ENCODE measurements at places on chromosomes 5 and 9.

DNA sequence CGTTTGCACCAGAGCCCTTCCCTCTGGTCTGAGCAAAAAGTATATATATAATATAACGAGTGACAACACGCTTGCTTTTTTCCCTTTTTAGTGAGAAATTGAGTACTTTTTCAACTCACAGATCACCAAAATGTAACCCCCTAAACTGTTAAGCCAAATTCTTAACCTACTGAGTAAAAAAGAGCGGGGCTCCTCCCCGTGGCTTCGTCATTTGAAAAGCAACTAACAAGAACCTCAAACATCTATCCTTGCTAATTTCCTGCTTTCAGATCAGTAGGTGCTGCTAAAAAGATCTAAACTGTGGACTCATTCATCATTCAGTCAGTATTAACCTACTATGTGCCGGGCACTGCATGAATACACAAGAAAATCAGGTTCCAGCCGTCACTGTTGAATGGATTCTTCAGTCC lies 1.0 kb upstream of the PTBP3 start:
- no peak for DNase-seq

- DNase-seq, result peak; percentile 2
Observed at GRCh38 chr9:100700689-100701318, 122.9 kb downstream of the CAVIN4 start.

DNA sequence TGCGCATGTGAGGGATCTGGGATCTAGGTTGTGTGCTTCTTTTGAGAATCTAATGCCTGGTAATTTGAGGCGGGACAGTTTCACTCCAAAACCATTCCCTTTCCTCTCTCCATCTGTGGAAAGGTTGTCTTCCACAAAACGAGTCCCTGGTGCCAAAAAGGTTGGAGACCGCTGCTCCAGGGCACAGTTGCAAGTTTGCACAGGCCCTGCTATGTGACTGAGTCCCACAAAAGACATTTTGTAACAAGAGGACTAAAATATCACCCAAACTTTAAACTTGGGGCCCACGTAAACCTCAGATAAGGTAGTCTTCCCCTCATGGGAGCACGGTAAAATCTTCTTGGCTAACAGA lies 5.8 kb upstream of the ZNF367 start:
- no peak for DNase-seq

- no peak for DNase-seq
Observed at GRCh38 chr9:30774326-30774725, 1610.1 kb upstream of the ACO1 start.

DNA sequence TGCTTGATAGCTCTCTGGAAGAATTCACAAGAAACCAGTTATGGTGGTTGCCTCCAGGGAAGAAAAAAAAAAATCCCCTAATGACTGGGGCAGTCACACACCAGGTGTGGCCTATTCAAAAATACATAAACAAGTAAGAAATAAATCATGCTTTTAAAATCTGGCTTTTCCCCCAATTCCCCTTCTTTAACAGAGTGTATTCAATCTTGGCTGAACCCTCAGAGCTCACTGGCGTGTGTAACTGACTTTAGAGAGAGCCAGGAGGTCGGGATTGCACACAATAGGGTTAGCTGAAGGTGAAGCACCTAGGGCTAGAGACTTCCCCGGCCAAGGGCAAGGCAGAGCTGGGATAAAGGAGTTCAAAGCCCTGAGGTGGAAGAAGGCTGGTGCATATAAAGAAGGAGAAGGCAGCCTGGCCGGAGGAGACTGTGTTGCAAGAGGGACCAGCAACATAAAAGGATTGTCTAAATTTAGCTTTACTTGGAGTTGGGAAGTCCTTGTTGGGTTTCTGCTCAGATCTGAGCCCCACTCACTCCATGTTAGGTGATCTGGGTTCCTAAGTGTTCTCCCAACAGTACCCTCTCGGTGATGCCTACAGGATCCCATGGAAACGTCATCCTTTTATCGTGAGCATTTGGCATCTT lies 19.7 kb downstream of the FNBP1 start:
- DNase-seq, result no peak

GRCh38 chr5:149228618-149229297 lies 42.9 kb upstream of the AFAP1L1 start:
- DNase-seq, result peak; percentile 24

- DNase-seq, result no peak
Observed at GRCh38 chr5:27810458-27810857, 772.1 kb upstream of the CDH9 start.

DNA sequence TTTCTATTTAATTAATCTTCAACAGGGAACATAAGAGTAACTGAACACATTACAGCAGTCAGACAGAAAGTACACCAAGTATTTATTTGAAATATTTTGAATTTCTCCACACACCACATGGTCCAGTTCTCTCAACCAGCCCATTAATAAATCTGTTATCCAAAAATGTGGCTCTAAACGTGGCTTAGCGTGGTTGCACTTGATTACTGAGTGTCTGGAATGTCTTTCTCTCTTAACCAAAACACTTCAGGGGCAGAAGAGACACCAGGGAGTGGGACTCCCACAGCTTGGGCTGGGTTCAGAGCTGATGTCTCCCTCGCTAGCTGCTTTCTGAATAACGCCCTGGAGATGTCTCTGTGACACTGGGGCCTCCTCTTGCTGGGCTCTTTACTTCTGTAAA lies 52.6 kb upstream of the FANCC start:
- no peak for DNase-seq

DNA sequence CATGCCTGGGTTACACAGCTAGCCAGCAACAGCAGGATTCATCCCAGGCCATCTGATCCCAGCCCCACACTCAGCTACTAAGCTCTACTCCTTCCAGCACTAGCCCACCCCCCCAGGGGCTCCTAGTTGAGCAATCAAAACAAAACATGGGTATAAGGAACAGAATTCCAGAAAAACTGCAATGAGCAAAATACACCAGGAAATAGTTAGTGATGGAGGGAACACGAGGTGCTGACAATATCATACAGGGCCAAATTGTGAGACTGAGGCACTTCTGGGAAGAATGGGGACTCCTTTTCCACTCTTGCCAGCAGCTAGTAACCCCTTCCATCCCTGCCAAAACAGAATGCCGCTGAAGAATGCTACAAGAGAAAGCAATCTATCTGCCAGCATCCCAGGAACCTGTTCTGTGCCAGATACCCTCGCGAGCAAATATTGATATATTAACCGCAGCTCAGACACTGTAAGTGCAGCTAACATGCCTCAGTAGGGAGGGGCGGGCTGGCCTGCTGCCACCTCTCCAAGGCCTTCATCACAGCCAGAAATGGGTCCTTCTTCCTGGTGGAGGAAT lies 161.4 kb downstream of the SLIT3 start:
- no peak for DNase-seq

GRCh38 chr9:131668057-131668438 lies 71.8 kb downstream of the RAPGEF1 start:
- DNase-seq, result no peak
